ENCODE measurements at places on chromosomes 2 and 18.

GRCh38 chr2:219650426-219651248, 23.2 kb downstream of the SLC4A3 start:
- no peak for DNase-seq

GRCh38 chr2:181174611-181175580, 194.5 kb downstream of the UBE2E3 start:
- no peak for DNase-seq

GRCh38 chr2:13543550-13543949, 826.8 kb downstream of the TRIB2 start:
- no peak for DNase-seq

- peak; percentile 89 for DNase-seq
Observed at GRCh38 chr18:37564711-37565100, 892 bp downstream of the CELF4 start.

DNA sequence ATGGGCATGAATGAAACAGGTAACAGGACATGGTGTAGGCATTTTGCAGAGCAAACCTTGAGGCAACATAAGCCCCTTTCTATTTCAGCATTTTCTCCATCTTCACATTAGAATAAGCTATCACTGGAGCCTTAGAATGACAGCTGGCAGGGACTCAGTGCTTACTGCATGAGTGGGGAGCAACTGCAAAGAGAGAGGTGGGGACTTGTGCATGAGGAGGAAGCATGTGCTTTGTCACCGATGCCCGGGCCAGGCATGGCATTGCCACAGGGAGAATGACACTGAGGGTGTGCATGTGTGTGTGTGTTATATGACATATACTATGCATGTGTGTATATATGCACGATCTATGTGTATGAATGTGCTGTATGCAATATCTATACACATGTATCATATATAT, 258.2 kb upstream of the RAB6C start:
- no peak for DNase-seq

DNA sequence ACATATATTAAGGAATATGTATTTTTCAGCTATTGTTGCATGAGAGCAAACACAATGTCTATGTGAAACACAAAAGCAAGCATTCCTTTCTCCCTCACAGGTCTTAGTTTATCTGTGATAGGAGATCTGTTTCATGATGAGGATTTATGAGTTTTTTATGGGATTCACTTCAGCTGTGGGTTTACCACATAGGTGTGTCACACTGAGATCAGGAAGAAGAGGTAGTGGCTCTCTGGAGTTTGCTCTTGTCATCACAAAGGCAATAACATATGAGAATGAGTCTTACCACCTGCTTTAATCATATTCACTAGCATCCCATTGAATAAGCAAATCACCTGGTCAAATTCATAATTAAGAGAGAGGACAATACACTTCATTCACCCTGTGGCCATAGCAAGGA, 960.3 kb upstream of the SLC39A10 start:
- DNase-seq, result no peak

GRCh38 chr2:181125359-181125758, 145.0 kb downstream of the UBE2E3 start:
- no peak for DNase-seq

- no peak for DNase-seq
Observed at GRCh38 chr18:79581406-79581805, 98.2 kb upstream of the CTDP1 start.

DNA sequence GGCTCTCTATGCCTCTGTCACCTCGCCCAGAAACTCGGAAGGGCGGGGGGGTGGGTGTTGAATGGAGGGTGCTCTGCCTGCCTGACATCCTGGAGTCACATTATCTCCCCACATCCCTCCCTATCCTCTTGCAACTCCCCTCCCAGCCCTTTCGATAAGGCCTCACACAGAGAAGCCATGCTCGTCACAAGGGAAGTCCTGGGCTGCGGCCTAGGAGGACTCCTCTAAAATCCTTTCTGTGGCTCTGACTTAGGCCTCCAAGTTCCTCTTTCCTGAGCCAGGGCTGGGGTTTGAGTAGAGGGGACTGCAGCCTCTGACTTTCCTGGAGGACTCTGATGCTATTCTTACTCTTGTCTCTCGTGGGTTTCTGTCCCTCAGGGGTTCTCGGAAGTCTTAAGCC, 75.0 kb upstream of the PKDCC start:
- DNase-seq, result no peak

DNA sequence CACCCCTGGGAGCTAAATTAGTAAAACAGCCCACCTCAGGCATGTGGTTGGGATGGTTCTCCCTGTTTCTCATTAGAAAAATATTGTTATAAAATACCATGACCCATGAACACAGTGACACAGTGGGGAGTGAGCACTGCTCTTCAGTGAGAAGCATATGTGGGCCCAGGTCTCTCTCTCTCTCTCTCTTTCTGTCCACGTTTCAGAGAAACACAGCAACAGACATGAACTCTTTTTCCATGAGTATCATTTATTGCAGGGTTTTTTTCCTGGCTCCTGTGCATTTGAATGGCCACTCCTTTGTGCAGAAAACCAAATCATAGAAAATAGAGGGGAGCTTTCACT, 41.2 kb downstream of the CYRIA start:
- no peak for DNase-seq

DNA sequence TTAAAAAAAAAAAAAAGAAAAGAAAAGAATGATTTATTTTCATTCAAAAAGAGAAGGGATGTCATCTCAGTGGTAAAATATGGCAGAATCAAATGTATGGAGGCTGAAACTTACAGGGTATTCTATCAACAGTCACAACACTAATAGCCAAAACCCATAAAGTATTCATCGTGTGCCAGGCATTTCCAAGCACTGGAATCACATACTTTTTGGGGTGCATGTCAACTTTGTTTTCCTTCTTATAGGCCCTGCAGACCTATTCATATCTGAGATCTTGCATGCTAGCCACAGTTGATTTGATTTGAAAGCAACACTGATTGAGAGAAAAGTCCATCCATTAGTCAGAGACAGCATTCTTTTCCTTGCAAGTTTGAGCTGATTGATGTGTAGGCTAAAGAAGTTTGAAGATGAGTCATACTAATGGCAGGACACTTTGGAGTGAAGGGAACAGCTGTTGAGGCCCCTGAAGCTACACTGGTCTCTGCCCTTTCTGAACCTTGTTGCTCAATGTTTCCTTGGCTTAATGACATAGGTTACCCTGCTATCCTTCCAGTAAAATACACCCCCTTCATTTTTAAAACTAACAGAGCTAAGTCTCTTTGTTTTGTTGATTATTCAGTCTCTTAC, 22.0 kb downstream of the KATNAL2 start:
- DNase-seq, result no peak

- DNase-seq, result no peak
Observed at GRCh38 chr2:229679393-229680125, 34.8 kb downstream of the DNER start.

- DNase-seq, result no peak
Observed at GRCh38 chr2:7927691-7928090, 754.2 kb upstream of the ID2 start.

DNA sequence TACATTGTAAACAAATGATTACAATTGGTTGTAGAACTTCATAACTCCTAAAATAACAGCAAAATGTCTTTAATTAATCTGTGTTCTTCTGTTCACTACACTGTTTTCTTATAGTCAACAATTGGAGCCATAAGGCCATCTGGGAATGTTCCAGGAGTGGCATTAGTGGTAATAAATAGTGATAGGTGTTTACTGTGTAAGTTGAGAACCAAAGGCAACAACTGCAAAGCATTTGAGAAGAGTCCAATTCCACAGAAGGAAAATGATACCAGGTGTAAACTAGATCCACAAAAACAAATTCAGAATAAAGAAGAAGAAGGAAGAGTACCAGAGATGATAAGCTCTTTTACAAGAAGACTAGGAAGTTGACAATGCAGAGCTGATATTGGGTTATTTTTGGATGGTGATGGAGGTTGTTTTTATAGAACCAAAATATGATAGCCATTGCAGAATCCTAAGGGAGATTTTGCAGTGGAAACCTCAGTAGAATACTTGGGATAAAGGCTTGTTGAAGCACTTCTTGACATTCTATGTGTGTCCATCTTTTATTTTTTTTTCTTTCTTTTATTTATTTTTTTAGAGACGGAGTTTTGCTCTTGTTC, 52.9 kb downstream of the ANTXR1 start:
- no peak for DNase-seq

GRCh38 chr2:38600921-38601455, 1.7 kb downstream of the HNRNPLL start:
- no peak for DNase-seq

DNA sequence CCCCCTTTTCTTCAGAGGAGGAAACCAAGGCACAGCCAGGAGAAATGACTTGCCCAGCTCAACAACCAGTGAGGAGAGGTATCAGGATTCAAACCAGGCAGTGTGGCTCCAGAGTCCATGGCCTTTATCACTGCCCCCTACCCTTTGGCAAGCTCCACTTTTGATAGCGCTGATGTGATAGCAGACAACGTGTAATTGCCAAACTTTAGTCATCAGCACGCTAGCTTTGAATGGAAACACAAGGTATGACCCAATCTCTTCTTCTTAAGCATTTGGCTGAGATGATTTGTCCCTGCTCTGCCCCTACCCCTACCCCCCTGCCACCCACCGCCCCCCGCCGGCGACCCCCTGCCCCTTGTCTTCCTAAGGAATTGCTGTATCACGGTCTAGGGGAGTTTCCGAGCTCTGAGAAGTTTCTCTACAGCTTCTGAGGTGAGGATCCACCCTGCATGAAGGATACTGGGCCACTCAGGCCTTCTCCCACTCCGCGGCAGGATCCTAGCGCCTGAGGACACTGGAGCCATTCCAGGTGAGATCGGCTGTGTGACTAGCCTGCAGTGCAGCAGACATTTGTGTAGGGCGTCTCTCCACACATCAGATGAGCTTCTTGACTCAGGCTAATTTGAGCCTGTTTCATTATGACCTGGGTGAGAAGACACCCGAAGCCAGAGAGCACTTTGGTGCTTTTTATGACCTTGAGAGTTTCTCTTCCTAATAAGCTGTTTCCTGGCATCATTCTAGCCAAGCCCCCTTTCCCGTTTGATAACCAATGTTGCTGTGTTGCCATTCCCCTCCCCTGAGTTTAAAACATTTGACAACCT, 75.1 kb upstream of the MAP4K4 start:
- no peak for DNase-seq

GRCh38 chr2:28613633-28614501, 118.0 kb downstream of the PLB1 start:
- no peak for DNase-seq

DNA sequence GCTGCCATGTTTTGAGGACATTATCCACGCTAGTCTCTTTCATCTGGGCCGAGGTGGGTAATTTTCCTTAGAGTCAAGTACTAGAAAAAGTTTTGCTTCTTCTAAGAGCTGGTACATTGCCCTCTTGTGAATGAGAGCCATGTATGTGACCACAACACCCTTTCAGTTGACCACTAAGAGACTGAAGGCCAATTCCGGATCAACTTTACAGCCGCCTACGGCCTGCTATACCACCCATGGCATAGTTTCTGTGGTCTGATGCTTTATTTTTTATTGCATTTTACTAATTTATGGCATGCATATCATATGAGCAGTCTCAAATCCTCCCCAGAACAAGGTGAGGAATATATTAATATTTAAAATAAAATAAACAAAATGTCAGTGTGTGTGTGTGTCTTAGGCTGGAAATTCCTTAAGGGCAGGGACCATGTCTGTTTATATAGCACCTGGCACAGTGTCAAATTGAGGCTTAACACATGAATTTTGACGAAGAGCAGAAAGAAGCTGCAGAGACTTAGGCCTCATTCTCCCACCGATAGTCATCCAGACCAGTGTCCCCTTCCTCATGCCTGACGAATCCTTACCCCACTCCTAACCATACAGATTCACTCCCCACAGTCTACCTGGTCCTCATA, 35.4 kb downstream of the PSD4 start:
- no peak for DNase-seq

DNA sequence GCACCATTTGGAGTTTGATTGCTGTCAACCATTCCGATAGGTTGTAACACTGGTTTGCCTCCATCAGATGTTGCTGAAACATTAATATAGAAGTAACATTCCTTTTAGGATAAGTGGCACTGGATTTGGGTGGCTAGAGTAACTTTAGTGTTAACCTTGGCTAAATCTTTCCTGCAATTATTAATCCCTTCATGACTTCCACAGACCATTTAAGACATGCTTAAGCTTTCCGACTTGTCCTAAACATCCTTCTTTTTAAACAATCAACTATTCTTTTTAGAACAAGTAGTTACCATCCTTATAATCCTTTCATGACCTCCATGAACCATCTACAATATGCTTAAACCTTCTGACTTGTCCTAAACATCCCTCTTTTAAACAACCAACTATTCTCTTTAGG, 465.5 kb downstream of the DCDC2C start:
- DNase-seq, result no peak

DNA sequence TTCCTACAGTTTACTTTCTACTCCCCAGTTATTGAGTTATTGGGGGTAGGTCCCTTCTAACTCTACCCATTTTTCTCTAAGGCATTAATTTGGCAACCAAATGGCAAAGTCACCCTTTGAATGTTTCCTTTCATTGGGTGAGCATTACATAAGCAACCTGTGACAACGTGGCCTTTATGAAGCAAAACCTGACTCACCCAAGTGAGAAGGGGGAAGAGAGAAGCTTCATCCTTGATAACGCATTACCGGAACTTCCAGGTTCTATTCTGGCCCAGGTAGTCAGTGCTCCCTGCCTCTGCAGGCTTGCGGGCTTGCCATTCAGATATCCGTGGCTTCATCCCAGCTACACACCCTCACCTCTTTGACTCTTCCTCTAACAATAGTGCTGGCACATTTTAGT, 39.1 kb upstream of the FAM124B start:
- DNase-seq, result no peak

DNA sequence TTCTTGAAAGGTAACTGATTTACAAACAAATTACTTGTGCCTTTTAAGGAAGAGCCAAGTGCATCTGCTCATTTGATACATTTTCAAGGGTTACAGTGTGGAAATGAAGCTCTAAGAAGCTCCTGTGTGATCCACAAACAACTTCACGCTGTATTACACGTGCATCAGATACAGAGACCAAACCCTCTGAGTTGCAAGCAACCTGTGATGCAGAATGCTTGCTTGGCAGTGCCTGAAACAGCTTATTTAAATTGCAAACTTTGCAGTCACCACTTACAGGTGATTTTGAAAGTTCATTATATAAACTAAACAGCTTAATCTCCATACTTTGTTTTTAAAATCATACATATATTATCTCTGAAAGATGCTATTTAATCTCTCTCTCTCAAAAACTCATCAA, 50.1 kb downstream of the ZEB2 start:
- no peak for DNase-seq

GRCh38 chr18:6017171-6017570, 121.8 kb upstream of the TMEM200C start:
- DNase-seq, result no peak

GRCh38 chr18:29161429-29161828, 984.5 kb upstream of the CDH2 start:
- no peak for DNase-seq

GRCh38 chr2:161782615-161783014, 158.4 kb downstream of the SLC4A10 start:
- no peak for DNase-seq

Measured in HEK293T (cell line).